Calu3 (cell line): ENCODE measurements at places on chromosomes 1 and 21. TPM values are rescaled to one million over a fixed set of nuclear protein-coding genes. Genes with fewer than 3 reads are reported as not detected.

- no peak overlapping the region for H3K4me3 ChIP-seq
- no peak for DNase-seq
- H3K4me1 ChIP-seq: peaks cover 9% of the 10 kb centered on the region
- no peaks in the 10 kb centered on the region for H3K27me3 ChIP-seq
- H3K36me3 ChIP-seq: no peaks in the 10 kb centered on the region
These were observed 120.5 kb downstream of the LACTBL1 start for GRCh38 chr1:22852144-22852655.

DNA sequence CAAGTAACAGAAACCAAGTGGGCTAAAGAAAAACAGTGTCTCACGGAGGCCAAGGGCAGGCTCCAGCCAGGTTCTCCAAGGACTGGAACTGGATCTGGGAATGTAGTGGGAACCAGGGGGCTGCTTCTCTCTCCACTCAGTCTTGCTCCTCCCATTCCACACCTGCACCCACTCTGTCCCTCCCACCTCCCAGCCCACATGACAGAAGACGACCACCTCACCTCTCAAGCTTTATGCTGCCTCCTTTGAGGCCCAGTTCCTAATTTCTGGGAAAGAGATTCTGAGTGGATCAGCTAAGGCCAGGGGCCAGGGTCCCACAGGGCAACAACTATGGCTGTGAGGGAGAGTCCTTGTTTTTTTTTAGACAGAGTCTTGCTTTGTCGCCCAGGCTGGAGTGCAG, 18.8 kb upstream of the CEP85 start:
- peaks cover 13% of the 10 kb centered on the region for H3K27me3 ChIP-seq
- DNase-seq: no peak
- H3K4me3 ChIP-seq: no peak overlapping the region
- H3K27ac ChIP-seq: no peak overlapping the region

GRCh38 chr1:159211331-159212136, 6.9 kb downstream of the ACKR1 start:
- peak; percentile 73 for DNase-seq
- H3K4me1 ChIP-seq: peaks cover 8% of the 10 kb centered on the region
- no peak overlapping the region for H3K27ac ChIP-seq
- H3K27me3 ChIP-seq: peaks cover 99% of the 10 kb centered on the region

GRCh38 chr1:6596351-6596750, 6.3 kb downstream of the KLHL21 start:
- no peaks in the 10 kb centered on the region for H3K27me3 ChIP-seq
- no peak overlapping the region for H3K27ac ChIP-seq
- peaks cover 53% of the 10 kb centered on the region for H3K36me3 ChIP-seq
- no peaks in the 10 kb centered on the region for H3K4me1 ChIP-seq
- H3K4me3 ChIP-seq: no peak overlapping the region

- H3K4me3 ChIP-seq: peak overlapping the region; percentile 2
- no peaks in the 10 kb centered on the region for H3K27me3 ChIP-seq
- peak overlapping the region; percentile 92 for H3K27ac ChIP-seq
- peaks cover 35% of the 10 kb centered on the region for H3K4me1 ChIP-seq
- H3K36me3 ChIP-seq: peaks cover 32% of the 10 kb centered on the region
- DNase-seq: no peak
These were observed 220.1 kb upstream of the VAMP3 start for GRCh38 chr1:7550981-7551380.

- no peak overlapping the region for H3K27ac ChIP-seq
- peaks cover 8% of the 10 kb centered on the region for H3K4me1 ChIP-seq
- H3K36me3 ChIP-seq: peaks cover 15% of the 10 kb centered on the region
- no peak overlapping the region for H3K4me3 ChIP-seq
These were observed 296.1 kb downstream of the PTPRC start for GRCh38 chr1:198934901-198935305.

- no peaks in the 10 kb centered on the region for H3K36me3 ChIP-seq
- no peaks in the 10 kb centered on the region for H3K4me1 ChIP-seq
- H3K27me3 ChIP-seq: peaks cover 95% of the 10 kb centered on the region
- H3K4me3 ChIP-seq: no peak overlapping the region
- H3K27ac ChIP-seq: no peak overlapping the region
- DNase-seq: no peak
These were observed 28.1 kb upstream of the PLXNA2 start for GRCh38 chr1:208272311-208272710.

GRCh38 chr1:192878249-192878648, 69.4 kb downstream of the RGS2 start:
- H3K36me3 ChIP-seq: no peaks in the 10 kb centered on the region
- DNase-seq: no peak
- no peaks in the 10 kb centered on the region for H3K27me3 ChIP-seq
- no peak overlapping the region for H3K4me3 ChIP-seq
- H3K27ac ChIP-seq: no peak overlapping the region

DNA sequence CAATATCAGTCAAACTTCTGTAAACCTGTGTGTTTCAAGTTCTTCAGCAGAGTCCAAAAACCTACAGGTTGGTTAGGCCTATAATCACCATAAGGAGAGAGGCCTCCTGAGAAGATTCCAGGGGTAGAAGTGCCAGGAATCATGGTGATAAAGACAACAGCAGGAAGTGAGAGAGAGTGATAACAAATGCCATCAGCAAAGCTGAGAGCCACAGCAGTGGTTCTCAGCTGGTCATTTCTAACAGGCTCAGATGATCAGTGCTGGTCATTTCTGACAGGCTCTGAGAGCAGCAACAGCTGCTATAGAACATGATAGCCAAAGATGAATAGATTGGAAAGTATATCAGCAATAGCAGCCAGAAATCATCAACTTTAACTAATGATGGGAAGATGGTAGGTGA, 101.3 kb downstream of the TYW3 start:
- H3K36me3 ChIP-seq: no peaks in the 10 kb centered on the region
- no peaks in the 10 kb centered on the region for H3K27me3 ChIP-seq
- H3K4me1 ChIP-seq: no peaks in the 10 kb centered on the region
- H3K4me3 ChIP-seq: no peak overlapping the region
- H3K27ac ChIP-seq: no peak overlapping the region

- no peak overlapping the region for H3K4me3 ChIP-seq
- H3K27ac ChIP-seq: no peak overlapping the region
- peaks cover 48% of the 10 kb centered on the region for H3K36me3 ChIP-seq
- no peaks in the 10 kb centered on the region for H3K27me3 ChIP-seq
- DNase-seq: no peak
These were observed 9.2 kb downstream of the PTBP2 start for GRCh38 chr1:96730574-96731298.

Gene MMP23B
- total RNA-seq: 1.6 and 1.9 TPM in 2 replicates

DNA sequence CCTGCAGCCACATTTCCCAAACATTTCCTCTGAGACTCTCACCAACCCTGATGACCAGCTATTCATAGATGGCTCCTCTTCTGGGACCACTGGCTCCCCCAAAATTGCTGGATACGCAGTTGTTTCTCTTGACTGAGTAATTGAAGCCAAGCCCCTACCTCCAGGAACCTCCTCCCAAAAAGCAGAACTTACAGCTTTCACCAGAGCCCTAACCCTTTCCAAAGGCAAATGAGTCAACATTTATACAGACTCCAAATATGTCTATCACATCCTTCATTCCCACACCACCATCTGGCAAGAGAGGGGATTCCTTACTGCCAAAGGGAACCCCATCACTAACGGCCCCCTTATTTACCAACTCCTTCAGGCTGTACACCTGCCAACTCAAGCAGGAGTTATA, 20.3 kb upstream of the CA6 start:
- H3K27ac ChIP-seq: no peak overlapping the region
- H3K4me3 ChIP-seq: no peak overlapping the region
- peaks cover 18% of the 10 kb centered on the region for H3K27me3 ChIP-seq
- no peaks in the 10 kb centered on the region for H3K36me3 ChIP-seq

Gene KCNA2
- not detected in 2 replicates for total RNA-seq

- peaks cover 15% of the 10 kb centered on the region for H3K36me3 ChIP-seq
- DNase-seq: no peak
- H3K27me3 ChIP-seq: peaks cover 48% of the 10 kb centered on the region
- peaks cover 3% of the 10 kb centered on the region for H3K4me1 ChIP-seq
These were observed 4.4 kb downstream of the PLEKHO1 start for GRCh38 chr1:150154143-150154542.

Gene C21orf91
- total RNA-seq: 9.6 and 10.6 TPM in 2 replicates

DNA sequence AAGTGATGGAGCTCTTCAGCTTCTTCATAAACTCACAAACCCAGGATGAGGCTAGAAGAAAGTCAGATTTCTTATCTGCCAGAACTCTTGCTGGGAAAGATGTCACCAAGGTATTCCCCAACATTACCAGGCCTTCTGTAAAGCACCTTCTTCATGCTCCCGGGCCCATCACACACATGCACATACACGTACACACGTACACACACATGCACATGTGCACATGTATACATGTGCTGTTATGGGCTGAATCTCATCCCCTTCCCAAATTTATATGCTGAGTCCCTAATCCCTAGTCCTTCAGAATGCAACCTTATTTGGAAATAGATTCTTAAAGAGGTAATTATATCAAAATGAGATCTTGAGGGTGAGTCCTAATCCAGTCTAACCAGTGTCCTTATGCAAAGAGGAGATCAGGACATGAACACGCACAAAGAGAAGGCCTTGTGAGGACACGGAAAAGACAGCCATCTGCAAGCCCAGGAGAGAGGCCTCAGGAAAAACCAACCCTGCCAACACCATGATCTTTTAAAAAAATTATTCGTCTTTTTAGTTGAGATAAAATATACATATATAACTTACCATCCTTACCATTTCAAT, 76.4 kb upstream of the LYST start:
- H3K4me3 ChIP-seq: no peak overlapping the region
- peaks cover 8% of the 10 kb centered on the region for H3K4me1 ChIP-seq
- no peak for DNase-seq
- H3K27me3 ChIP-seq: no peaks in the 10 kb centered on the region

DNA sequence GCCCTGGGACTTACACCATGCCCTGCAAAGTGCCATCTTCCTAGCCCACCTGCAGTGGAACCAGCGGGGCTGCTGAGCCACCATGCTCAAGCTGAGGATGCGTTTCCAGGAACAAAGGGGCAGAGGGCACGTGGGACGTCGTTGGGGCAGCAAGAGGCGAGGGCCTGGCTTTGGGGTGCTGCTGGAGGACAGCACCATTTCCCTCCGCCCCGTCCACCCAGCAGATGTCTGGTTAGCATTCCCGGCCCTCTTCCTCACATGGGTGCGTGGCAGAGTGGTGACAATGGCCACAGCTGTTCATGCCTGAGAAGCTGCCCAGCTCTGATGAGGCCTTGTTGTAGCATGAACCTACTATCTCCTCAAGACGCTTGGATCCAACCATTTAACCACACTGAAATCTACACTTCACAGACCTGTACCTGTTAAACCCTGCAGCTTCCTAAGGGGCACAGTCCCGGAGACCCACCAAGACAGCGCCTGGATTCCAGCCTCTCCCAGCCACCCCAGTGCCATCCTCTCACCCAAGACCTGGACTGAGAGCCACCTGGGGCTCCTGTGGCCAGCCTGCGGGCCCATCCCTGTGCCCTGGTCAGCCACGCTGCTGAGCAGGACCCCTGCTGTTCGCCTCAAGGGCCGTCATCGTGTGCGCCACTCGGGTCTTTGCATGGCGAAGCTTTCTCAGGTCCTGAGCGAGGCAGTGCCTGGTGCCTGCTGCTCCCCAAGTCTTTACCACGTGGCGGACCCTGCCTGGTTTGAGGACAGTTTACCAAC, 33.2 kb downstream of the SLC45A1 start:
- no peak for DNase-seq
- peaks cover 9% of the 10 kb centered on the region for H3K36me3 ChIP-seq
- H3K4me3 ChIP-seq: no peak overlapping the region
- no peaks in the 10 kb centered on the region for H3K27me3 ChIP-seq
- H3K4me1 ChIP-seq: peaks cover 8% of the 10 kb centered on the region
- H3K27ac ChIP-seq: no peak overlapping the region

- H3K36me3 ChIP-seq: no peaks in the 10 kb centered on the region
- H3K4me3 ChIP-seq: no peak overlapping the region
- H3K27ac ChIP-seq: no peak overlapping the region
- no peak for DNase-seq
- peaks cover 47% of the 10 kb centered on the region for H3K27me3 ChIP-seq
These were observed 38.1 kb upstream of the STUM start for GRCh38 chr1:226510453-226510852.

GRCh38 chr1:172661107-172661506, 2.2 kb downstream of the FASLG start:
- H3K4me1 ChIP-seq: peaks cover 33% of the 10 kb centered on the region
- H3K27ac ChIP-seq: no peak overlapping the region
- no peak overlapping the region for H3K4me3 ChIP-seq
- DNase-seq: no peak
- H3K36me3 ChIP-seq: no peaks in the 10 kb centered on the region

DNA sequence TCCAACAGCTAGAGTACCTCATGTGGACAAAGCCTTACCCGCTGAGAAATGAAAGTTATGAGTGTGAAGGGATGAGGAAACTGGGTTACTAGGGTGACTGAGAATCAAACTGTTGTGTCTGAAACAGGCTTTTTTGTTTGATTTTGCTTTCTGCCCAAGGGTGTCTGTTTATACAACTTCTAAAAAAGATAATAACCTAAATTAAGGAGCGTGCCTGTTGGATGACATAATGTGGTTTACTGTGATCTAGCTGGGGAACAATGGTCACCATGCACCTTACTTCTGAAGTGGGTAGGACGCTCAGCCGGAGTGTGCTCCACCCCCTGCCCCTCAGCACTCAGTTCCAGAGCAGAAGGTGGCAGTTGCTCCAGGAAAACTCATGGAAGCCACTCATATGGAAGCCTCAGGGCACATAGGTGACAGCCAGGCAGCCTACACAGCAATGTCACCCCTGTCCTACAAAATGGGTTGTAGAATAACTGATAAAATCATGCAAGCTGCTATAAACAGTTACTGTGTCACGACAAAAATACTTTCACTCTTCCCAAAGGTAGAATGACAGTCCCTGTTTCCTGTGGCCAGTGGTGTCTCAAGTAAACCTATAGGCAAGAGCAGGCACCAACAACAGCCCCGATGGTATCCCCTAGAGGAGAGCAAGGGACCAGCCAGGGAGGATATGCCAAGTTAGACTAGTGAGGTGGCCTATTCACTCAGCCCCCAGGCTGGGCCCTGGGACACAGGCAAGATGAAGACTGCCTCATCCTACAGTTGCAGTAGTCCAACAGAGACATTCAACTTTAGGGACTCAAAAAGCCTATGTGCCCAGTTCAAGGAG, 29.3 kb downstream of the SIPA1L2 start:
- H3K27ac ChIP-seq: no peak overlapping the region
- no peak overlapping the region for H3K4me3 ChIP-seq
- no peak for DNase-seq

DNA sequence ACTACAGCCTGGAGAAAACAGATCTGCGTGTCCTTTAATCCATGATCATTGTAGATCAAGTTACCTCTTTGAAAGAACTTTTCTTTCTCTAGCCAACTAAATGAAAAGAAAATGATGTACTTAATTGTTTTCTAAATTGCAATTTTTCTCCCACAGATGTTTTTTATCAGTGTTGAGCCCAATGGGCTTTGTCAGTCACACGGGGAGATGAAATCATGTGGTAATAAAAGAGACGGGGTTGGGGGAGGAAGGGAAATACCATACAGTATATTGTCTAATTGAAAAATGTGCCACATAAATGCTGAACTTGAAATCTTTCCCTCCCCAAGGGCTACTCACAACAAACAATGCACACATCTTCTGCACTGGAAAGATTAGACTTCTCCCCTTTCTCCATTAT, 58.4 kb downstream of the NTMT2 start:
- no peaks in the 10 kb centered on the region for H3K4me1 ChIP-seq
- no peak overlapping the region for H3K27ac ChIP-seq
- no peak overlapping the region for H3K4me3 ChIP-seq
- DNase-seq: no peak
- H3K27me3 ChIP-seq: no peaks in the 10 kb centered on the region
- no peaks in the 10 kb centered on the region for H3K36me3 ChIP-seq
